Testis (tissue), 5 donors: ENCODE measurements at places on chromosomes 5 and 9. TPM values are rescaled to one million over a fixed set of nuclear protein-coding genes. Genes with fewer than 3 reads are reported as not detected.

PCDHAC2 gene
- 9.4 TPM for polyA plus RNA-seq

DBN1 gene
- 50.5 TPM for polyA plus RNA-seq

GRCh38 chr5:16492398-16493140 is 27.0 kb upstream of the ZNF622 start:
- DNase-seq = peak; percentile 77

DNA sequence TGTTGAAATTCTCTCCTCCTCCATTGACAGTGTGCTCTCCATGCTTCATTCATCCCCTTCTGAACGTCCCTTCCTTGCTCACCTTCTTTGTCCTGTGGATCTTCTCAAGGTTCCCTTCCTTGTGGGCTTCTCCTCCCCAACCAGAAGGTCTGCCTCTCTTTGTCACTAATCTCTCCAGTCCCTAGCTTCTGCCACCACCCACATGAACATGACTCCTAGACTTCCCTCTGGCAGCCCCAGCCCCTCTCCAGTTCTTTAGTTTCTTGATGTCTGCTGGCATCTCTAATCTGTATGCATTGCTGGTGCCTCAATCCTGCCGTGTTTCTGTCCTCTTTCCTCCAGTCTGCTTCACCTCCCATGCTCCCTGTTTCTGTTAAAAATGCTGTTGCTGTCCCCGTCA is 79.3 kb downstream of the ARHGAP26 start:
- DNase-seq = no peak

- DNase-seq = no peak
Measured at GRCh38 chr5:6604341-6604740, 28.5 kb downstream of the NSUN2 start.

- no peak for DNase-seq
Measured at GRCh38 chr5:144547098-144547499, 376.4 kb downstream of the KCTD16 start.

DNA sequence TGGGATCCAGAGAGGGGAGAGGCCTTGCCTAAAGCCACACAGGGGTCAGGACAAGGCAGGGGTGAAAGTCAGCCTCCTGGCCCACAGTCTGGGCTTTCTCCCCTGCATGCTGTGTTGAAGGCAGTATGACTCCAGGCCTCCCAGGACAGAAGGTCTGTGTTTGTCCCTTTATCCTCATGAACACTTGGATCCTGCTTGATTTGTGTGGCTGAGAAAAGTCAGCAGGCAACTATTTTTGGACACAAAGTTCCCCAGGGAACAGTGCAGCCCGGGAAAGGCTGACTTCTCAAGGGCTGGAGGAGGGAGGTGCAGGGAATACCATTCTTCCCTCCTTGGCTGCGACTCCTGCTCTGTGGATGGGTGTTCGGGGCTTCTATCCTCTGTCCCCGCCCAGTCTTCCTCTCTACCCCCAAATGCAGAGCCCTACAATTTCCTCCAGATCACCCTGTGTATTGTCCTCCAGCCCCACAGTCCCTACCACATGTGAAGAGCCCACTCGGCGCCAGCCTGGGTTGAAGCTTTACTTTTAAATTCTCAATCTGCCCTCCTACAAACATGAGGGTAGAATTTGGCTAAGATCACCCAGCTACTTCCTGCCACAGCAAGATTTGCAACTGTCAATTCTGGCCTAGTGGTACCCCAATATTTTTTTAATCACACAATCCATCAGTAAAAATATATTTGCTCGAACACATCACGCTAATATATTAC is 4.1 kb downstream of the AKNA start:
- DNase-seq = peak; percentile 55

- no peak for DNase-seq
Measured at GRCh38 chr5:133861161-133861737, 107.2 kb downstream of the C5orf15 start.

GRCh38 chr9:121744687-121745395 is 93.4 kb downstream of the DAB2IP start:
- DNase-seq = peak; percentile 83

GRCh38 chr9:69237702-69238295 is 63.7 kb downstream of the TJP2 start:
- no peak for DNase-seq

GRCh38 chr9:129225815-129226214 is 47.8 kb upstream of the IER5L start:
- DNase-seq = peak; percentile 47

DNA sequence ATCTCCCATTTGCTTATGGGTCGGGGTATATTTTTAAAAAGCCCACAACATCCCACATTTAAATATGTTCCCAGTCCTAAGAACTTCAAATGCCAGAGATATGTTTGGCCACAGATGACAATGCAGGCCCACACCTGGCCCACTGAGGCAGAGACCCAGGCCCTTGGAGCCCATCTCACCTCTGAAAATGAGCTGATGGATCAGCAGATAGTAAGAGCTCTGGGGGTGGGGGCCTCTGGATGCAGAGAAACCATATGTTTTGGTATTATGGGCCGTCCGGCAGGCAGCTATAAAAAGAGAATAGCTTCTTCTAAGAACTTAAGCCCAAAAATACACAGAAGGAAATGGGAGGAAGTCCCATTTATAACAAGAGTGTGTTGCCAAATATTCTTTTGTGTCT is 256.0 kb downstream of the GRIA1 start:
- DNase-seq = no peak

DNA sequence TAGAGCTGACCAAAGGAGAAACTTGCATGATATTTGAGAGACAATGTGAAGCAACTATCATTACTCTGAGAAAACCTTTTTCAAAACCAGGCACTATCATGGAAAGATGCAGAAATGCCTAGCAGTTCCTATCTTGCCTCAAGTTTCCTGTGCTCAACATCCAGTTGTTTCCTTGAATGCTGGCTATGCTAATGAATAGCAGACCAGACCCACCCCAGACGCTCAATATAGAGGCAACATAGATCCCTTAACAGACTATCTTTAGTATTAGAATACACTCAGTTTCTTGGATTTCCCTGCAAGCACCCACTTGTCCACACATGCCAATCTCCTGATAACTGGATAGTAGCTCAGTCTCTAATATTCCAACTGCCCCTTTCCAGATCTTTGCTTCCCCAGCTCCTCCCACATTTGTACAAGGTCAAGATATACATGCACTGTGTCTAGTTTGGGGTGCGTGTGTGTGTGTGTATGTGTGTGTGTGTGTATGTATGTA is 93.3 kb upstream of the PCSK5 start:
- no peak for DNase-seq

- no peak for DNase-seq
Measured at GRCh38 chr5:13606051-13606450, 338.4 kb downstream of the DNAH5 start.
